Islet precursor cell (in vitro differentiated cells): ENCODE measurements at places on chromosomes 13 and 19.

GRCh38 chr19:812747-813218 is 9.0 kb downstream of the PLPPR3 start:
- no peak for DNase-seq

DNA sequence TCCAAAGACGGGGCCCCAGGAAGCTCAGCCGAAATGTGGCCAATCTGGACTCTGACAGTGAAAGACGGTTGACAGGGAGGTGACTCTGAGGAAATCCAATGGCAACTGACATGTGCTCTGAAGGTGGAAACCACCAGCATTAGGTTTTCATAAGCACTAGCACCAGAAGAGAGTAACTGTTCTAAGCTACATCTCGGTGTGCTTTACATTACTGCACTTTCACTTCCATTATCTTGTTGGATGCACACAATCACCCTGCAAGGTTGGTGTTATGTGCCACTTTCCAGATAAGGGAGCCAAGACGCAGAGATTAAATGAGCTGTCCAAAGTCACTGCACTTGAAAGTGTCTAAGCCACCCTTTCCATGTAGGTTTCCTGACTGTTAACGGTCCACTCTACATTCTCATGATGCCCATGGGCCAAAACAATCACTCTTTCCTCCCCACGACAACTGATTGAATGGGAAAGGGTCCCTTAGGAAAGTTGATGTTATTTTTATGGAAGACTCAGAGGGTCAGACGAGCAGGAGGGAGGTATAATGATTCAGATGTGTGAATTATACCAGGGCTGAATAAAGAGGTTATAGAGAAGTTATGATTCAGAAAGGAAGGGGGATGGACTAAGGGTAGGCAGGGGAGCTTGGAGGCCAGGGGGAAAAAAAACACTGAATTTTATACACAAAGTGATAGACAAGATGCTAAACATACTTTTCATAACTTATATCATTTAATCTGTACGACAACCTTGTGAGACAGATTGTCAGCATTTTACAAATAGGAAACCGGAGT is 52.8 kb downstream of the RUBCNL start:
- DNase-seq, result no peak

DNA sequence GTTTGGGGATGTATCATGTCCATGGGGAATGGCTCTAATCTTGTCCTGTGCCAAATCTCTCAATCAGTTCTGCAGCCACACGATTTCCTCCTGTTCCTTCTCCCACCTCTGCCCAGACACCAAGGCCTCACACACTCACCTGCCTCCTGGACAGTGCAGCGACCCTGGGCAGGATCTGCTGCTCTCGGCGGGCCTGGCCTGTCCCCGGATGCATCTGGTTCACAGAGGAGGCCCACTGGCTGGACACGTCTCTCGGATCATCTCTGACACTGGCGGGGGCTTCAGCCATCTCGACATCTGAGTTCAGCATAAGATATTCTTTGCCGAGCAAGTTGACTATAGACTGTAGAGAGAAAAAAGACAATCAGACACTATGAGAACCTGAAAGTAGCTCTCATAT is 5.9 kb downstream of the ZSCAN5B start:
- DNase-seq, result no peak

GRCh38 chr19:35038623-35039512 is 2.7 kb upstream of the HPN start:
- DNase-seq, result peak; percentile 51

GRCh38 chr19:55270172-55270942 is 9.6 kb downstream of the HSPBP1 start:
- no peak for DNase-seq

- no peak for DNase-seq
These were observed 10.2 kb downstream of the UTP14C start for GRCh38 chr13:52034616-52035226.

GRCh38 chr19:4719499-4719866 is 4.2 kb downstream of the DPP9 start:
- DNase-seq, result no peak

DNA sequence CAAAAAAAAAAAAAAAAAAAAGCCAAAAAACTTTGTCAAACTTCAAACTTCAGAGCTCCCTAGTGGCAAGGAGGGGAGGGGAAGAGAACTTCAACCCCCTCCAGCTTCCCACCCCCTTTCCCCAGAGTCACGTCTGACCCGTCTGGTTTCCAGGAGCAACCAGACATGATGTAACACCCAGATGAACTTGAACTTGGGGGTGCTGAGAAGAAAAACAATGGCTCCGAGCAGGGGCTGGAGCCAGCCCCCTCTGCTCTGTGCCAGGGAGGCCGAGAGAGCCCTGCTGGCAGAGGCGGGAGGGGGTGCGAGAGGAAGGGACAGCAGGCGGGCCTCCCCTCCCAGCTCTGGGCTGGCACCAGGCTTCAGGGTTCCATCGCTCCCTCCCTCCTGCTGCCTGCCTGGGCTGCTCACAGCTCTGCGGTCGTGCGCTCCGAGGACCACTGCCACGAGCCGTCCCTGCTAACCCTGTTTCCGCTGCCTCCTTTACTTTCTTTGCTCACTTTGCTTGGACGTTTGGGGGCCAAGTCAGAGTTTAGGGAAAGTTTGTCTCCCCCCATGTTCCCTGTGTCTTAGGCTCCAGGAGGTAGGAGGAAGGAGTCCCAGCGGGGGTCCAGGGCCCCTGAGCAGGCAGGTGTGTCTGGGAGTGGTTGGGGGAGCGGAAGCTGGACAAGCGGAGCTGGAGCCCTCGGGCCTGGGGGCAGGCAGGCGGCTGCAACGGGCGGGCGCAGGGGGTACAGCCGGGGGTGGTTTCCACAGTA is 11.1 kb downstream of the LYL1 start:
- no peak for DNase-seq

GRCh38 chr13:73254827-73255226 is 196.0 kb downstream of the KLF5 start:
- DNase-seq, result no peak

- DNase-seq, result no peak
These were observed 12.4 kb downstream of the GRTP1 start for GRCh38 chr13:113351514-113352026.

GRCh38 chr13:32581177-32581786 is 5.0 kb upstream of the PDS5B start:
- no peak for DNase-seq

- DNase-seq, result peak; percentile 75
These were observed 539.7 kb downstream of the RFC3 start for GRCh38 chr13:34357435-34358232.

DNA sequence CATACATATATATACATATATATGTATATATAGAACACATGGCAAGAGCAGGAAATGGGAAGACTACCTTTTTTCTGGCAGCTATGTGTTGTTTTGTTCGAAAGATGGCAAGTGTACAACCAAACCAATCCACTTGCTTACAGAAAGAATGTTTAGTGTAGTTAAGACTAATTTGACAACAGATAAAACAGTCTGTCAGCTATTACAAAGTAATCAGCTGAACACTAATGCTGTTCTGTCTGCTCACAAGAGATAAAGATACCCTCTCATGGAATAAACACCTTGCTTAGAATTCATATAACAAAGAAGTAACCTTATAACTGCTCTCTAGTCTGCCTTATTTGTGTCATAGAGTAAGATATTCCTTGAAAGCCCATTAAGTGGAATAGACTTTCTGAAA is 858 bp upstream of the KCNRG start:
- no peak for DNase-seq

DNA sequence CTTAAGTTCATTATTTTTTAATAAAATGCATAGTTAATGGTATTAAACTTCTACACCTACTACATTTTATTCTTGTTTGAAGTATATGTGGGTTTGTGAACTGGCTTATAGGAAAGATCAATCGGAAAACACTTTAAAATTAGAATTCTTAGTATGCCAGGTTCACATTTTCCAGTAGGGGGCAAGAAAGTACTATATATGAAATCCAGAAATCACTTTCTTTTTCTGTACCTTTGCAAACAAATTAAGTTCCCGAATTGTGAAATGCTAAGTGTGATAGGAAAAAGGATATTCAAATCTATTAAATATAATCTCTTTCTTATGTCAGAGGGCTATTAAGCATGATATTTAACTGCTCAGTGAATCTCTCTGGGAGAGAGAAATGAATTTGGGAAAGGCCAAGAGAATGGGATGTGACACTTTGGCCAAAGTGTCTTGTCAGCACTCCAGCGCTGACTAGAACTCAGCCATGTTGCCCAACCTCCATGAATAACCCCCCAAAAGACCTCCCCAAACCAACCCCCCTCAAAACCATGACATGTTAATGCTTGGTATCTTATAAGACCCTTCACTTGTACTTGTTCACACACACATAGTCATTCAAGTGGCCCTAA is 122.6 kb upstream of the SLC10A2 start:
- DNase-seq, result no peak

DNA sequence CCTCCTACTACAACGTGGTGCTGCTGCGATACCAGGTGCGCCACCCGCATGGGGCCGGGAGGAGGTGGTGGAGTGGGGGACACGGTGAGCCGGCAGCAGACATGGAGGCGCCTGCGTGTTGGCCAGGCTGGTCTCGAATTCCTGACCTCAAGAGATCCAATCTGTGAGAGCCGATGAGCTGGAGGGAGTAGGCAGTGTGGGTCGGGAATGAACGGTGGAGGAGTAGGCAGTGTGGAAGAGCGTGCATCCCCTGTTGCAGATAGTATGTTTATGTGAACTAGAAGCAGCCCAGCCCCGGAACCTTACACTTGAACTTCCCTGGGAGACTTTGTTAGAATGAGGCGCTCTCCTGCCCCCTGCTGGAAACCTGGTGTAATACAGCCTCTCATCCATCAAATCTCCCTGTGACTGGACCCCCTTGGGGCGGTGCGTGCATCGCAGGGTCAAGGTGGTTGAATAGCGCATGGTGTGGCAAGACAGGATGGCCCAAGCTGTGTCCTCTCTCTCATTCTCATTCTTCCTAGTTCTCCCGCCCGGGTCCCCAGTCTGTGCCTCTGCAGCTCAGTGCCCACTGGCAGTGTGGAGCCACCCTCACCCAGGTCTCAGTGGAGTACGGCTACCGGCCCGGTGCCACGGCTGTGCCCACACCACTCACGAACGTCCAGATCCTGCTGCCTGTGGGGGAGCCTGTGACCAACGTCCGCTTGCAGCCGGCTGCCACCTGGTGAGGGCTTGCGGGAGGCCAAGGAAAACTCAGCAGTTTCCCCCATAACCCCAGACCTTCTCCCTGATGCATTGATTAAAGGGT is 10.5 kb upstream of the B3GNT3 start:
- DNase-seq, result peak; percentile 79

DNA sequence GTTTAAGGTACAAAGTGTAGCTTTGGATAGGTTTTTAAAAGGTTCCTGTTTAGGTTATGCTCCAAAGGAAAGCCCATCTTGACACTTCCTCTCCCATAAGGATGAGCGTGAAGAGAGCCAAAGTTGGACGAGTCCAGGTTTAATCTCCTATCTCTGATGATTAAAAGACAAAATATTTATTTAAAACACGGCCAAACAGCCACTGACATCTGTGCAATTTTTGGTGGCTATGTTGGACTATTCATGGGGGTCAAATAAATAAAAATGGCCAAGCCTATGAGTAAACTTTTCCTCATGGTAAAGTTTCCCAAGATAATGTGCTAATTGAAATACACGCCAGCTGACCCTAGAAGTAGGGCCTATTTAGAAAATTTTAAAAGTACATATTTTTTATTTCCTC is 69.0 kb upstream of the DOCK9 start:
- DNase-seq, result no peak

DNA sequence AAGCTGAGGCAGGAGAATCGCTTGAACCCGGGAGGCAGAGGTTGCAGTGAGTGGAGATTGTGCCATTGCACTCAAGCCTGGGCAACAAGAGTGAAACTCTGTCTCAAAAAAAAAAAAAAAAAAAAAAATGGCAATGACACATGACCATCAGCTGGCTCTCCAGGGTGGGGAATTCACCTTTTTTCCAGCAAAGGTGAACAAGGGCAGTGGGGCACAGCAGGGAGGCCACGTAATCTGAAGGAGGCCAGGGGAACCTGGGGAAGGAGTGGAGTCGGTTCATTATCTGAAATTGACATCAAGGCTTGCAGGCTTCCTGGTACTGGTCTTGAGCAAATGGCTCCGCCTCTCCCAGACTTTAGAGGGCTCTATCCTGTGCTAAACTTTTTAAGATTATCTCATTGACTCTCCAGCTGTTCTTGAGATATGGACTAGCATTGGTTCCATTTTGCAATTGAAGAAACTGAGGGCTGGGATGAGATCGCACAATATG is 28.1 kb downstream of the KEAP1 start:
- no peak for DNase-seq

DNA sequence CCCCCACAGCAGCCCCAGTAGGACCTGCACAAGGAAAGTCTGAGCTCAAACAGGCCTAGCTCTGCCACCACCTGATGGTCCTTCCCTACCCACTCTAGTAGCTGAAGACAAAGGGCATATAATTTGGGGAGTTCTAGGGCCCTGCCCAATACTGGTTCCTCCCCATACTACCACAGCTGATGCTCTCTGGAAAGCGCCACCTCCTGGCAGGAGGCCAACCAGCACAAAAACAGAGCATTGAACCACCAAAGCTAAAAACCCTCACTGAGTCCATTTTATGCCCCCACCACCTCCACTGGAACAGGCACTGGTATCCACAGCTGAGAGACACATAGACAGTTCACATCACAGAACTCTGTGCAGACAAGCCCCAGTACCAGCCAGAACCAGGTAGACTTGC is 1276.8 kb downstream of the OLFM4 start:
- no peak for DNase-seq
